ENCODE measurements at places on chromosomes 7 and 10.

- no peak for DNase-seq
Measured at GRCh38 chr7:78398081-78398480, 599.5 kb downstream of the PHTF2 start.

DNA sequence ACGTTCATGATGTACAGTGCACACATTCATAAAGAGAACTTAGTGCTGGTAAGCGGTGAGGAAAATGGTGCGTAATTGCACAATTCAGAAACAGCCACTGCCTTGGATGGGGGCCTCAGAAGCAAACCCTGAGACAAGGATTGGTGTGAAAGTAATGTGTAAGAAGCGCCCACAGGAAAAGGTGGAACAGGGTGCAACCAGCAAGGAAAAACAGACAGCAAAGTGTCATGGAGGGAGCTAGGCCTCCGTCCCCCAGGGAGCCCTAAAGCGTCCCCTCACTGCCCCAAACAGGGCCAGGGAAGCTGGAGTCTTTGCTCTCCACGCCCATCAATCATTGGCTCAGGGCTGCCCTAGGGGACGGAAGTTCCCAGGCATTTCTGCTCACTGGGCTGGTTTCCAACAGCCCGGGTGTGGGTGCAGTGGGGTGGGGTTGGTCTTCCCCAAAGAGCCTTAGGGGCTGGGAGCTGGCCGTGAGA lies 9.6 kb upstream of the C10orf105 start:
- DNase-seq = no peak

- DNase-seq = no peak
Measured at GRCh38 chr10:87546210-87546609, 41.5 kb downstream of the MINPP1 start.

DNA sequence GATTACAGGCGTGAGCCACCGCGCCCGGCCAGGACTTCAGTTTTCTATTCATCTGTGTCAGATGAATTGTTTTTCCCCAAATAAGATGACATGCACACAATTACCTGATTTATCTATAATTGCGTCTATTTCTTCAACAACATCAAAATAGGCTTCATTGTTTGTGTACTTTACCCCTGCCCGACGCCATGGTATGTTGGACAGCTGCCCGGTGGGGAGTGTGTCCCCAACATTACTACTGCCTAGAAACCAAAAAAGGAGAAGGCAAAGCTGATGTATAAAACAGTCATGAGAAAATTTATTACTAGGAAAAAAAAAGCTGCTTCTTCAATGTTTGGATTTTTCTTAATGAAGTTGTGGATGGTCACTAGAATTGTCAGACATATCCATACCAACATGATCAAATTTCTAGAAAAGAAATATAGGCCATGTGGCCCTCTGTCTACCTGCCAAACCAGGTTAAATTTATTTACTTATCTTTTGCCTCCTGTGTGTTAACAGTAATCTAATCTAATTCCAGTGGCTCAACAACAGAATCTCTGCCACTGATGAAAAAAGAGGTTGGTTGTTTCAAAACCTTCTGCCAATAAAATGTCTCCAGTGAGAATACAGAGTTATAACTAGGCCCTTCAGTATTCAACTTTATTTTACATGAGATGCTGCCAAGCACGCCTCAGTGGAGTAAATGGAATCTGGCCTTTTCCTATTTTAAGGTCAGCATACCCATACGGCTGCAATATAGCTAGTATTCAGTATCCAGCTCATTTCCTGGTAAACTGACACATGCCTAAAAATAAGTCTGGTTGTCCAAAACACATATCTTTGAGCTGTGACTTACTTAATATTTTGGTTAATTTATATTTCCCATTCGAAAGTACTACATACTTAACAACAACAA lies 16.5 kb downstream of the AP3M1 start:
- no peak for DNase-seq

GRCh38 chr10:12507165-12507850 lies 158.0 kb downstream of the CAMK1D start:
- DNase-seq = no peak

GRCh38 chr7:105009667-105010503 lies 4.1 kb upstream of the KMT2E start:
- DNase-seq = no peak

Measured in stimulated activated CD4-positive, alpha-beta T cell treated with anti-CD3 and anti-CD28 coated beads, TNF-alpha, amount 100 ng/mL, for 1 hour (primary cell).